NCI-H526 (cell line): ENCODE measurements at places on chromosomes 3 and 15.

GRCh38 chr15:89358755-89359439 is 24.3 kb upstream of the POLG start:
- DNase-seq, result peak; percentile 74

DNA sequence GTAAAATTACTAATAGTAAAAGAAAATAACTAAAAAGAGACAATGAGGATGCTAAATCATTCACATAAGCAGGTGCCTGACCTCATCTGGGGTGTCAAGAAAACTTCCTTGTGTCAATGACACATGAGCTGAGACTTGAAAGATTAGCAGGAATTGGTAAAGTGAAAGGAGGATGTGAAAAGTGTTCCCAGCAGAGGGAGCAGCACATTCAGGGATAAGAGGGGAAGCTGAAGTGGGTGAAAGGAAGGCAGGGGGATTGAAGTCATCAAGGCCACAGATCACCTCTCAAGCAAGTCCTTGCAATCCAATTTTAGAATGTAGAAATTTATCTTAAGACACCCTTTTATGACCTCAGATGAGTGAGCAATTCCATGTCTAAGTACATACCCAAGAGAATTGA is 60.2 kb upstream of the ACP3 start:
- no peak for DNase-seq

DNA sequence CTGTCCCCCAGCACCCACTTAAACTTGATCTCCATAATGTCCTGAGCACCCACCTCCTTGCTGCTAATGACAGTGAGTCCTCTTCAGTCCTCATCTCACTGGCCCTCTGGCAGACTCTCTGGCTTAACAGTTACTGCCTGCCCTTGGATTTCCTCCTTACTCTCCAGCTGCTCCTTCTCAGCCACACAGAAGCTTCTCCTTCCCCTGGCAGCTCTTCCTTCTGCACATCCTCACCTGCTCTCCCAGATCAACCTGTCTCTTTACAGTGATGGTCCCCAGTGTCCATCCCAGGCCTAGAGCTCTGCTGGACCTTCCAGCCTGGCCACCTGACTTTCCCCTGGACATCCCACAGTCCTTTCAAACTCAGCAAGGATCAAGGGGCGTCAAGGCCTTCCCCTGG is 47.4 kb upstream of the SMAD3 start:
- DNase-seq, result no peak

DNA sequence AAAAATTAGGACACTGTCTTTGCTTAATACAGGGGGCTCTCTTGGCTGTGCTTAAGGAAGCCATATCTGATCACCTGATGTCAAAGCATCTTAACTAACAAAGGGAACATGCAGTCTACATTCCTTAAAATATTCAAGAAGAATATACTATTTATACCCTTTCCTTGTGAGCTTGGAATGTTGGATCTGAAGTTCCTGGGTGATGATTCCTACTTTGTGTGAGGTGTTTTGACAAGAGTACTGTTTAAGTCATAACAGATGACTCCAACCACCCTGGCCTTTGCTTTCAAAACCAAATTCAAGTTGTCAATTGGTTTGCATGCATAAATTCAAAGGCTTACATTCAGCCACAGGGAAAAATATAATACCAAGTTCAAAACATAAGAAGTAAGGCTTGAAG is 862.7 kb upstream of the SEMA6D start:
- DNase-seq, result no peak

GRCh38 chr15:42190370-42190769 is 17.7 kb downstream of the VPS39 start:
- no peak for DNase-seq

DNA sequence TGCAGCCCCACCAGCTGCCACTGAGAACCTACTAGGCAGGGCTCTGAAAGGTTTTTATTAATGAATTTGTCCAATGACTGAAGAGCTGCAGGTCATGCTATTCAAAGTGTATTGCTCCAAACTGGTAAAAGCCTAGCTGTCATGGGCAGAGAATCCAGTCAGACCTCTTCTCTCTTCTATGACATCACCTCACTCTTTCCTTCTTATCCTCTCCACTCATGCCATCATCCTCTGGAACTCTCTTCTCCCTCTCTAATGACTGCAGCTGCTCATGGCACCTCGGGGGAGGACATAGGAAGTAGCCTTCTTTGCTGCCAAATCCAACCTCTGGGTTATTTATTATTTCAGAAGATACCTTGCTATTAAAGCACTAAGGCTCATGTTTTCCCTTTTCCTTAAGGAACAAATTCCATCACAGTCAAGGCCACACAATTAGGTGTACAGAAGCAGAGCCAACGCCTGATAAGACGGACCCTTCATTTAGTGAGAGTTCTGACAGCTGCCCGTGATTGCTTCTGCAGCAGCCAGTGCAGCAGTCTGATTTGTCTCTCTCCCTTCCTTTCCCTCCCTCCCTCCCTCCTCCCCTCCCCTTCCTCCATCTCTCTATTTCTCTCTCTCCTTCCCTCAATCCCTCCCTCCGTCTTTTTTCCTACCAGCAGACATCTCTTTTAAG is 87.0 kb upstream of the ONECUT1 start:
- DNase-seq, result no peak

- DNase-seq, result no peak
Observed at GRCh38 chr15:89406218-89406939, 71.8 kb upstream of the POLG start.

DNA sequence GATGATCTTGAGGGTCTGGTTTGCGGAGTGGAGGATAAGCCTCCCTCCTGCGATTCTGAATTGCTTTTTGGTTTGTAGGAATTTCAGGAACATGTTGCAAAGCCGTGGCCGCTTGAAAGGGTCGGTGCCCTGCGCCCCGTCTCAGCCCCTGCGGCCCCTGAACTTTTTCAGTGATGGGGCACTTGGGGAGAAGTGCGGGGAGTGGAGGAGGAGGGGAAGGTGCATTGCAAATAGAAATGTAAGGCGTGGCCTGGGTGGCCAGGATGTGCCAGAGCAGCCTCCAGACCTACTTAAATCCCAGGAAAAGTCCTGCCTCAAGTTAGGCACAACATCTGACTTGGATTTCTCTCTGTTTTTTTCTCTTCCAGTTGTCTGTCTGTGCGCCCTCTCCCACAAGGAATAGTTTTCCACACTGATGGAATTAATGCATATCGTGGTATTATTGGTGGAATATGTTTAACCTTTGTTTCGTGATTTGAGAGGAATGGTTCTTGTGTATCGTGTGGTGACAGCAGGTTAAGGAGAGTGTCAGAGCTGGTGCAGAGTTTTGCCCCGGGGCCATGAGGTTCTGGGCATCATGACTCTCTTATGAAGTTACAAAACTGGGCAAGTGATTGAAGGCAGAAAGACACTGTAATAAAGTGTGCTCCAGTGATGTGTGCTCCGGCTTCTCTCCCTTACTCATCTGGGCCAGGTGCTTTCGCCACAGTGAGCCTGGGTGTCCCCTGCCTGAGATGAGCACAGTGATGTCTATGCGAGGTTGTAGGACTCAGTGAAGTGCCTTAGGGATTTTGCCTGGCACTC is 153.8 kb downstream of the PGPEP1L start:
- peak; percentile 47 for DNase-seq

- no peak for DNase-seq
Observed at GRCh38 chr3:172953571-172953970, 187.5 kb downstream of the SPATA16 start.

GRCh38 chr15:77481670-77482069 is 61.0 kb downstream of the HMG20A start:
- no peak for DNase-seq
